NCI-H460 (cell line): ENCODE measurements at places on chromosomes 1 and 21. TPM values are rescaled to one million over a fixed set of nuclear protein-coding genes. Genes with fewer than 3 reads are reported as not detected.

The CCDC30 gene
- total RNA-seq = 0.09 and 0.84 TPM in 2 replicates

The FCER1A gene
- 0.15 TPM in 1 of 2 replicates, not detected in the other for total RNA-seq

GRCh38 chr1:207579436-207579799 lies 65.5 kb upstream of the CR1L start:
- peak; percentile 71 for DNase-seq

GRCh38 chr1:63190171-63190570 lies 132.2 kb upstream of the FOXD3 start:
- no peak for DNase-seq

The OR2G6 gene
- not detected in 2 replicates for total RNA-seq
